WERI-Rb-1 (cell line): ENCODE measurements at places on chromosomes 12 and 14.

GRCh38 chr12:39780913-39781446, 161.4 kb upstream of the ABCD2 start:
- DNase-seq, result no peak

DNA sequence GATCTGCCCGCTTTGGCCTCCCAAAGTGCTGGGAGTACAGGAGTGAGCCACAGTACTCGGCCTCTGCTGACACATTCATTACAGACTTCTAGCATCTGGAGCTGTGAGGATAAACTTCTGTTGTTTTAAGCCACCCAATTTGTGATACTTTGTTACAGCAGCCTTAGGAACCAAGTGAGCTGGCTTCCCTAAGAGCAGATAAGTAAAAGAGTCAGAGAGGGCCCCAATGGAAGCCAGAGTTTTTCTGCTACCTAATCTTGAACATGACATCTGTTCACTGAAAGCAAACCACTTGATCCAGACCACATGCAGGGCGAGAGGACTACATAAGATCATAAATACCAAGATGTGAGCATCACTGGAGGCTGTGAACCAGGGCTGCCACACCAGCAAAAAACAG, 3.7 kb upstream of the MAPKAPK5 start:
- DNase-seq, result peak; percentile 68

GRCh38 chr12:58880639-58881038, 39.7 kb downstream of the LRIG3 start:
- no peak for DNase-seq

GRCh38 chr12:109393437-109394345, 46.0 kb downstream of the MYO1H start:
- peak; percentile 62 for DNase-seq

DNA sequence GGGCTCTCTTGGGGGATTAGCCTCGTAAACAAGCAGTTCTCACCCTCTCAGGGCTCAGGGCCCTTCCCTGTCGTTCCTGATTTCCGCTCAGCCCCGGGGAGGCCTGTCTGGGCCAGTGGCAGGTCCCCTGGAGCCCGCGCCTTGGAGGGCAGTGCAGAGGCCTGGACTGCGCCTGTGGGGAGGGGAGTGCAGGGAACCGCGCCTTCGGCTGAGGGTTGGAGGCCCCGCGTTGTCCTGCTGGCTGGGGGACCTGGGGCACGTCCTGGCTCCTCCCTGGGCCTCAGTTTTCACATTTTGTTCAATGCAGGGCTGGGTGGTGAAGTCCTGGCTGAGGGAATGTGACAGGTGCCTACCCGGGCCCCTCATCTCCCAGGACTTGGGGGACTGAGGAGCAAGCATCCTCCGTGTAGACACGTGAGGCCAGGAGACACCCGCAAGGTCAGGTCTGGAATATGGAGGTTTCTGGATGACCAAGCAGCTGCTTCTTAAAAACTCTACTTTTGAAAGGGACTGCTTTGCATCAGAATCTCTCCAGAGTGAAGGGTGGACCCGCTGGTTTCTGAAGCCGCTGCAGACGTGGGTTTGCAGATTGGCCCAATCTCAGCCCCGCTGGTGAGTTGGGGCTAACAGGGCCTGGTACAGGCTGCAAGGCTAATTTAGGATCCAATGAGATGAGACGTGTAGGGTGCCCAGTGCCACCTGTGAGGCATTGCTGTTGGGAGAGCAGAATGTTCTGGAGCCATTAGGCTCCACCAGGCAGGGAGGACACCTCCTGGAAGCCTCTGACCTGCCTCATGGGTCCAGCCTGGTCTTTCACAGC, 80.2 kb downstream of the KIF26A start:
- peak; percentile 59 for DNase-seq

- DNase-seq, result peak; percentile 1
These were observed 373.9 kb downstream of the ALG10 start for GRCh38 chr12:34396006-34396860.
